Natural killer cell (primary cell): ENCODE measurements at places on chromosomes 1 and 21.
A peak's percentile ranks its signal among the peaks of the same experiment; 100 is the strongest.

DNA sequence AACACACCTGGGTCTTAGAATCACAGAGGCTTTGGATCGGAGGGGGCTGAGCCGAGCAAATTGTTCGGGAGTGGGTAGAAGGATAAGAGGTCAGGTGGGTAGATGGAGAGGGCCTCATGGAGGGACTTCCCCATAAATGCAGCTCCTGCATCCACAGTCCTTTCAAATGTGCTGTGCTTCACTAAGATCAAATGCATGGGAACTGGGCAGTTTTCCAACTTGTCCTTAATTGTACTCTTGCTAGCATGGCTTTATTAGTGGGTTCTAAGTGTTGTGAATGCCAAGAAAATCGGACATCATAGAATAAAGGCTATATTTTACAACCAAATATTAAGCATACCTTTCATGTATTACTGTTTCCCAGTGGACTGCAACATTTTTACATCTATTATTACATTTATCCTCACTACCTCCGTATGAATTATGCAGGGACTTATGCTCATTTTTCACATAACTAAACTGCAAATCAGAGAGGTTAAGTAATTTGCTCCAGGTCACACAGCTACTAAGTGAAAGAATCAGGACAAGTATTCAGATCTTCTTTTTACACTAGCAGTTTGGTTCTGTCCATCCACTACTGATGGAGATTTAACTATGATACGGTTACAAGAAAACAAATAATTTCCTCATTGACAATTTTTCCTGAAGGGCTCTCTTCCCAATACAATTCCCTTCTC lies 174.5 kb upstream of the RUNX1 start:
- no peak for DNase-seq

DNA sequence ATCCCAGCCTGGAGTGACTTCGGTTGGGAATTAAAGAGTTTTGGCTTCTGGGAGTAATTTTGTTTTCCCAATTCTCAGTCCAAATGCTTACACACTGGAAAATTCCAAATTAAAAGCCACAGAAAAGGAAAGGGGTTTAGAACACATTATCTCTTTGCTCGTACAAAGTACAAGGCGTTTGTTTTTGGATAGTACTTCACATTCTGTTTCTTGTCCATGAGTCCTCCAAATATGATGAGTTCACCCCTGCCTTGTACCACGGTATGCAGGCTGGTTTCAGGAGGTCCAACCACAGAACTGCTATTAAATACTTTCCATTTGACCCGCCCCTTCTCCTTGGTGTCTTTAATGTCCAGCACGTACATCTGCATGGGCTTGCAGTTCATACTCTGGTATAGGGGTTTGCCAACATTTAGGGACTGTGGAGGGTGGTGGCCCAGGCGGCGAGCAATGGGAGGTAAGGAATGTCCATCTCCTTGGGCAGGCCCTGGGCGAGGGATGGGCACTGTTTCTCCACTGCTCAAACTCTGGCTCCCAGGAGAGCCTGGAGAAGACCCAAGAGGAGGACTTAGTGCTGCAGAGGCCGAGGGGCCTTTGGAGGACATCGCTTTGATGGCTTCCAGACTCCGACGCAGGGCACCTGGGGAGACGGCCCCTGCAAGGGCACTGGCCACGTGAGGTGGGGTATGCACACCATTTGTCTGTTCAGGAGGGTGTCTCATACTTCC lies 13.7 kb upstream of the CPLANE2 start:
- DNase-seq: no peak

DNA sequence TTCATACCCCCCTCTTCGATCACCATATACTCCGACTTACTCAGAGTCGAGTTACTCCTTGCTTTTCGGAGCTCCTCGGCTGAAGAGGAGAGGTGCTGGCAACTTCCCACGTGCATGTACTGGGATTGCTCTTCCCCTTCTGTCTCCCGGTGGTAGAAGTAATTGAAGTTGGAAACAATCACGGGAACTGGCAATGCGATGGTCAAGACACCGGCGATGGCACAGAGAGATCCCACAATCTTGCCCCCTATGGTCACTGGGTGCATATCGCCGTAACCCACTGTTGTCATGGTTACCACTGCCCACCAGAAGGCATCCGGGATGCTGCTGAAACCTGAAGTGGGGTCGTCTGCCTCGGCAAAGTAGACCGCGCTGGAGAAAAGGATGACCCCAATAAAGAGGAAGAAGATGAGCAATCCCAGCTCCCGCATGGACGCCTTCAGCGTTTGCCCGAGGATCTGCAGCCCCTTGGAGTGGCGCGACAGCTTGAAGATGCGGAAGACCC lies 1.5 kb downstream of the KCNA3 start:
- no peak for DNase-seq

- DNase-seq: no peak
These were observed 6.1 kb upstream of the SAMD11 start for GRCh38 chr1:917466-918091.

DNA sequence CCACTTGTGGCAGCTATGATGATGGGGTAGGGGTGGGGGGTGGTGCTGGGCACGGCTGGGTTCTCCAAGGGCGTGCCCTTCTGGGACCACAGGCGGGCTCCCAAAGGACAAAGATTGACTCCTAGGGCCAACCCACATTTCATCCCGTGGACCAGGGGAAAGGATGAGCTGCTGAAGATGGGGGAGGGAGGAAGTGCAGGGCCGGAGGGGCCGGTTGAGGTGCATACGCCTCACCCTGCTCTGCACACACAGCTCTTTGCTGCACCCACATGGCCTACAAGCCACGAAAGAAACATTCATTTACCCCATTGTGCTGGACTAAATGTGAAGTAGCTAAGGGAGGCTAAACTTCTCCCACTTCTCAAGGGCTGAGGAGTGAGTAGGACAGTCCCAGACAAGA lies 34.2 kb upstream of the GNPAT start:
- no peak for DNase-seq

GRCh38 chr1:35426097-35426586 lies 131.1 kb downstream of the KIAA0319L start:
- no peak for DNase-seq

DNA sequence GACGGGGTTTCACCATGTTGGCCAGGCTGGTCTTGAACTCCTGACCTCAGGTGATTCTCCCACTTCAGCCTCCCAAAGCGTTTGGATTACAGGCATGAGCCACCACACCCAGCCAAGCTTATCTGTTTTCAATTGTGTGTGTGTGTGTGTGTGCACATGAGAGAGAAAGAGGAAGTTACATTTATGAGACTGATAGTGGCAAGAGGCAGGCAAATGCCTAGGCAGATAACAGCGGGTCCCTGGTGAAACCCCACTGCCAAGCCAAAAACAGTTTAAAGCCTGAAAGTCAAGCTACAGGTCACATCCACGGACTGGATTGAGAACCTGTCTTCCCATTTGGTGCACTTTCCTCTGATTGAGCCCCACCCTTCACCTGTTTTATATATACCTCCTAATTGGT lies 35.1 kb upstream of the IFNGR2 start:
- DNase-seq: no peak

GRCh38 chr1:220966473-220966872 lies 87.2 kb downstream of the HLX start:
- DNase-seq: no peak

DNA sequence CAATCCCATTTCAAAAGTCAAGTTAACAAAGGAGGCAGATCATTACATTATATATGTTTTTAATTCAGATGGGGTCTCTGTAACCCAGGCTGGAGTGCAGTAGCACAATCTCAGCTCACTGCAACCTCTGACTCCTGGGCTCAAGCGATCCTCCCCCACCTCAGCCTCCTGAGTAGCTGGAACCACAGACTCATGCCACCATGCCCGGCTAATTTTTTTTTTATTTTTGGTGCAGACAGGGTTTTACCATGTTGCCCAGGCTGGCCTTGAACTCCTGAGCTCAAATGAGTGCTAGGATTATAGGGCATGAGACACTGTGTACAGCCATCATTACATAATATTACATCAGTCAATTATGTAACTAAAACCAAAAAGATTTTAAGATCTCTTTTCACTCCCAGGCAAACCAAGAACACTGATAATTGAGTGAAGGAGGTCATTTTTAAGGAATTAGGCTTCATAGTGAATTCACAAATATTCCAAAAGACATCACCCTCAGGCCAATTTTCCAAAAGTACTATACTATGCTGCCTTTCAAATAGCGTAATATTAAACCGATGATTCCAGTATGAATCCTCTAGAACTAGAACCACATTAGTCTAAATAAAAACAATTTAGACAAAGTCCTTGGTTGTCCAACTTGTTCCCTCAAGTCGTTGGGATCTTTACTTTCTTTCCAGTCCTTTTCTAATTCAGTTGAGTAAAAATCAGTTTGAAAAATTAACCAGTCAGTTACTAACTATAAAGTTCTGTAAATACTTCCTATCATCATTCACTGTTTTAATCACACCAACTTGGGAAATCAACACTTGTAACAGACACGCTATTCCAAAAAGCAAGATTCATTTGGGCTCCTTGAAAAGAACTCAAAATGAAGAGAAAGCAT lies 16.1 kb downstream of the TOMM20 start:
- no peak for DNase-seq

DNA sequence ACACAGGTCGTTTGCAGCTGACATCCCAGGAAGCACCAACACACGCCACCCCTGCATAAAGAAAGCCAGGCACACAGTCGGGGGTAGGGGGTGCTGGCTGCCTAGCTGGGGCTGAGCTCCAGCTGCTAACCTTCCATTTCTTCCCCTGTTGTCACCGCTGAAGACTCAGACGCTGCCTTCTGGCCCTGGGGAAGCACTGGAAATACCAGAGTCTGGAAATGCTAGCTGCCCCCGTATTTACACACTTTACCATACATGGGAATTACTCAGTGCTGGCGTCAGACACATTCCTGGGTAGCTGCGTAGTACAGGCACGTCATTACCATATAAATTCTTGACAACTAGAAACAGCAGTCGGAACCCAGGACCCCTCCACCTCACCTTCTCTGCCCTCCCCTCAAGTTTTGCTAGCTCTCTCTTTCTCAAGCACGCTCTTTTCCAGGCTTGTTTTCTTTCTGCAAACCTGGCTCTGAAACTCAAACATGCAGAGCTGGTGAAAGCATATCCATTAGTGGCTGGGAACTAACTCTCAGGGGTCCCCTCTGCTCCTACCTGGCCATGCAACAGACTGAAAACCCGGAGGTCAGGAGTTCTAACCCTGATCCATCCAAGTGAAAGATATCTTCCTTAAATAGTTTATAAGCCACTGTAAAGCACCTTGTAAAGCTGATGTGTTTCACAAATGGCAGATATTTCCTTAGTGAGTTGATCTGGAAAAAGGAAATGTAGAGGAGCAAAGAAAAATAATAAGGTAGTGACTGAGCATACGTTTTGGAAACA lies 3.3 kb downstream of the CSRP1 start:
- no peak for DNase-seq

GRCh38 chr21:33022828-33023573 lies 2.7 kb upstream of the OLIG2 start:
- no peak for DNase-seq

DNA sequence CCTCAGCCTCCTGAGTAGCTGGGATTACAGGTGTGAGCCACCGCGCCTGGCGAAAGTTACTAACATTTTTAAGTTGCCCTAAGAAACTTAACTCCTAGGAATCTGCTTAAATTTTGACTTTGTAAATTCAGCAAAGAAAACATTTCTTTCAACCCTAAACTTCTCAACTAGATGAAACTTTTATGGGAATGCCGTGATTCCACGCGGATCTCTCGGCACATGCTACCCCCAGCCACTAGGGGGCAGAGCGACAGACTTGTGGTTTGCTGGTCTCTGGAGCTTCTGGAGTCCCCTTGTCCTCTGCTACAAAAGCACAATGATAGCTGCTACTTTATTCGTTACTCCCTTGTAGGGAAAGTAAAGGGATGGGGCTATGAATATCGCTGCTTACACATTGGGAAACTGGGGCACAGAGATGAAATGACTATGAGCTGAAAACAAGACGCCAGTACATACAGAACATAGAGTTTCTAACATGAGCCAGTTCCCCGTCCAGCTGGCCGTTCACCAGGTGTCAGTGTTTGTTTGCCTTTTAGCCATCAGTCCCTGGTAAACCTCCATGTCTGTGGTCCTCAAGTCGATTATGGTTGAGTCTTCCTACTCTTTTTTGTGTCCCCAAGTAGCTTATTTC lies 114.7 kb downstream of the PBX1 start:
- no peak for DNase-seq

DNA sequence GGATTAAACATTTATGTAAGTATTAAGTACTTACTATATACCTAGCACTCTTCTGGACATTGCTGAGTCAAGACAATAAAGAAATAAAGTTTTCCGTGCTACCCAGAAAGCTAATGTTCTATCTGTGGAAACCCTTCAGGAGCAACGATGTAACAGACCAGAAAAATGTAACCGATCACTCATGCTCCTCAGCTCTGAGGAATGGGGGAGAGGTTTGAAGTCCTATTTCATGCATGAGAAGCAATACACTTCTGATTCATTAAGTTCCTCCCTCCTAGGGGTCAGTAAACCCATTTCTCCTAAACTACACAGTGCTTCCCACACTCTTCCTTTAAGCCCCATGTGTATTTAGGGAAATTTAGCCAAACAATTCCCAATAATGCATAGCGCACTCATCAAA lies 25.6 kb upstream of the KAZN start:
- DNase-seq: no peak

DNA sequence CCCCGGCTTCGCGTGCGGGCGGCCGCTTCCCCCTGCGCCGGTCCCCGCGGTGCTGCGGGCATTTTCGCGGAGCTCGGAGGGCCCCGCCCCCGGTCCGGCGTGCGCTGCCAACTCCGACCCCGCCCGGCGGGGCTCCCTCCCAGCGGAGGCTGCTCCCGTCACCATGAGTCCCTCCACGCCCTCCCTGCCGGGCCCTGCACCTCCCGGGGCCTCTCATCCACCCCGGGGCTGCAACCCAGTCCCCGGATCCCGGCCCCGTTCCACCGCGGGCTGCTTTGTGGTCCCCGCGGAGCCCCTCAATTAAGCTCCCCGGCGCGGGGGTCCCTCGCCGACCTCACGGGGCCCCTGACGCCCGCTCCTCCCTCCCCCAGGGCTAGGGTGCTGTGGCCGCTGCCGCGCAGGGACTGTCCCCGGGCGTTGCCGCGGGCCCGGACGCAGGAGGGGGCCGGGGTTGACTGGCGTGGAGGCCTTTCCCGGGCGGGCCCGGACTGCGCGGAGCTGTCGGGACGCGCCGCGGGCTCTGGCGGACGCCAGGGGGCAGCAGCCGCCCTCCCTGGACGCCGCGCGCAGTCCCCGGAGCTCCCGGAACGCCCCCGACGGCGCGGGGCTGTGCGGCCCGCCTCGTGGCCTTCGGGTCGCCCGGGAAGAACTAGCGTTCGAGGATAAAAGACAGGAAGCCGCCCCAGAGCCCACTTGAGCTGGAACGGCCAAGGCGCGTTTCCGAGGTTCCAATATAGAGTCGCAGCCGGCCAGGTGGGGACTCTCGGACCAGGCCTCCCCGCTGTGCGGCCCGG lies 159.2 kb downstream of the RUNX1 start:
- peak; percentile 89 for DNase-seq

GRCh38 chr1:85151446-85151845 lies 49.4 kb downstream of the SYDE2 start:
- DNase-seq: no peak

DNA sequence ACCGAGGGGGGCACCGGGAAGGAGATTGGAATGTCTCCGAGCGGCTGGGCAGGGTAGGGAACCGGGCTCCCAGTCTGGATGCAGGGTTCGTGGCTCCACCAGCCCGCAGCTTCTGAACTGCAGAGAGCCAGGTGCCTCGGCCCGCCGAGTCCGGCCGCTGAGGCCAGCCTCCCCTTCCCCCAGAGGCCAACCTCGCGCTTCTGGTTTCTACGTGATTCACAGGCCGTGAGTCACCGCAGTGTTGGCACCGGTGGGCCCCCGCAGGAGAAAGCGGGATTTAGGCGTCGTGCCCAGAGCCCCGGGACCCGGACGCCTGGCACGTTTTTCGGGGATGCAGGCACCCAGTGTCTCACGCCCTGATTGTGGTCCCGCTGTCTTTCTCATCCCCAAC lies 458 bp downstream of the CRABP2 start:
- DNase-seq: peak; percentile 39
